ENCODE measurements at places on chromosomes 1 and 21.

GRCh38 chr1:22296701-22297591 is 154.0 kb upstream of the WNT4 start:
- peaks cover 9% of the 10 kb centered on the region for H3K4me1 ChIP-seq
- H3K36me3 ChIP-seq = no peaks in the 10 kb centered on the region
- H3K4me3 ChIP-seq = no peak overlapping the region
- DNase-seq = no peak
- peaks cover 43% of the 10 kb centered on the region for H3K27me3 ChIP-seq

DNA sequence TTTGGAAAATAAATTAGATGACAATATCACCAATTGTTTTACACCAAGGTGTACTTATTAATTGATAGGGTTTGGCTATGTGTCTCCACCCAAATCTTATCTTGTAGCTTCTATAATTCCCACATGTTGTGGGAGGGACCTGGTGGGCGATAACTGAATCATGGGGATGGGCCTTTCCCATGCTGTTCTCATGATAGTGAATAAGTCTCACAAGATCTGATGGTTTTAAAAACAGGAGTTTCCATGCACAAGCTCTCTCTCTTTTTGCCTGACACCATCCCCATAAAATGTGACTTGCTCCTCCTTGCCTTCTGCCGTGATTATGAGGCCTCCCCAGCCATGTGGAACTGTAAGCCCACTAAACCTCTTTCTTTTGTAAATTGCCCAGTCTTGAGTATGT is 131.0 kb upstream of the LMO4 start:
- H3K4me1 ChIP-seq = no peaks in the 10 kb centered on the region
- H3K27ac ChIP-seq = no peak overlapping the region
- H3K36me3 ChIP-seq = no peaks in the 10 kb centered on the region
- DNase-seq = no peak

GRCh38 chr1:25586181-25586588 is 30.4 kb upstream of the MAN1C1 start:
- no peak for DNase-seq
- no peak overlapping the region for H3K27ac ChIP-seq

DNA sequence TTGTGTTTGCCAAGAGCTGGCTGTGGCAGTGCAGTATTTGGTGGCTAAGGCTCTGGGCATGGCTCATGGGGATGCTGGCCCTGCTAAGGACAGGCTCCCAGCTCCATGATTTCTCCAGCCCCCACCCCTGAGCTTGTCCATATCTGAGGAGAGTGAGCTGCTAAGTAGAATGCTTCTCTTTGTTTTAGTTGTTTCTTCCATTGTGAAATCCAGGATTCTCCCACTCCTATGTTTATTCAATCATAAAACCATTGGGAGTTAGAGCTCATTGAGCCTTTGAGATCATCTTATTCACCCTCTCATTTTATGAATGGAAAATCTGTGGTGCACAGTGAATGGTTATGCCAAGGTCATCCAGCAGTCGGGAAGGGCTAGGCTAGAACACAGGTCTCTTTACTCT is 188.8 kb downstream of the TNR start:
- H3K27ac ChIP-seq = no peak overlapping the region
- H3K27me3 ChIP-seq = no peaks in the 10 kb centered on the region
- no peaks in the 10 kb centered on the region for H3K4me1 ChIP-seq
- no peak overlapping the region for H3K4me3 ChIP-seq

- DNase-seq = no peak
- H3K4me3 ChIP-seq = no peak overlapping the region
- no peaks in the 10 kb centered on the region for H3K4me1 ChIP-seq
- no peak overlapping the region for H3K27ac ChIP-seq
- H3K27me3 ChIP-seq = no peaks in the 10 kb centered on the region
Observed at GRCh38 chr1:99858286-99858685, 8.1 kb downstream of the AGL start.

GRCh38 chr1:216055004-216055403 is 368.2 kb downstream of the USH2A start:
- no peaks in the 10 kb centered on the region for H3K36me3 ChIP-seq

DNA sequence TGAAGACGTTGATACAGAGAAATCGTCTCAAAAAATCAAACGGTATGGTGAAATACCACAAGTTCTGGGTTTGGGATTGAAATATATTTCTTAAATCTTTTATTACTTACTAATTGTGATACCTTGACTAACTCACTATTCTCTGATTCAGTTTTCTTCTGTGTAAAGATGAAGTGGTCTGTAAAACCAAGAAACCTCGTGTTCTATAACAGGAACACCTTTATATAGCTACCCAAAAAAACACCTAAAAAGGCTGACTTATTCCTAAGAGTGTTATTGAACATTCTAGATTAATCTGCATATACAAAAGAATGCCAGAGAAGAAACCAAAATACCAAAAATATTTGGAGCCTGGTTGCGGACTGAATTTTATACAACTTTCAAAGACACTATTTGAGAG is 721 bp downstream of the LRRIQ3 start:
- peak overlapping the region; percentile 76 for H3K27ac ChIP-seq
- no peaks in the 10 kb centered on the region for H3K36me3 ChIP-seq
- no peak for DNase-seq
- no peaks in the 10 kb centered on the region for H3K27me3 ChIP-seq
- peaks cover 10% of the 10 kb centered on the region for H3K4me1 ChIP-seq

- H3K4me3 ChIP-seq = no peak overlapping the region
- no peaks in the 10 kb centered on the region for H3K27me3 ChIP-seq
- no peak overlapping the region for H3K27ac ChIP-seq
Observed at GRCh38 chr1:30730346-30731108, 7.1 kb upstream of the MATN1 start.

DNA sequence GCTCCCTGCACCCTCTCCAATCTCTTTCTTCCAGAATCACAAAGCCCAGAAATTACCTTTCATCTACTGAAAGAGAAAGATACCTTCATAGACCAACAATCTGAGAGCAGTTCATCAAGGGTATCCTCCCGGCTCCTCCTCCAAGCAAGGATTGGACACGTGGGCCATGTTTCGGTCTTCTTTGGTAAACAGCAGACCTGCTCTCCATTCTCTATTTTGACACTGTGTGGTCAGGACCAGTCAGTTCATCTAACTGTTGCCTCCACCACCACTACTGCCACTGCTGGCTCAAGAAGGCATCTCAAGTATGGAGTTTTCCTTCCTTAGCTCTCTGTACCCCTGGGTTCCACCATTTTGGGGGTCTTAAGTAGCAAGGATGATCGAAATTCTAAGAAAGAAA is 8.0 kb upstream of the LELP1 start:
- H3K27ac ChIP-seq = no peak overlapping the region
- no peaks in the 10 kb centered on the region for H3K4me1 ChIP-seq

DNA sequence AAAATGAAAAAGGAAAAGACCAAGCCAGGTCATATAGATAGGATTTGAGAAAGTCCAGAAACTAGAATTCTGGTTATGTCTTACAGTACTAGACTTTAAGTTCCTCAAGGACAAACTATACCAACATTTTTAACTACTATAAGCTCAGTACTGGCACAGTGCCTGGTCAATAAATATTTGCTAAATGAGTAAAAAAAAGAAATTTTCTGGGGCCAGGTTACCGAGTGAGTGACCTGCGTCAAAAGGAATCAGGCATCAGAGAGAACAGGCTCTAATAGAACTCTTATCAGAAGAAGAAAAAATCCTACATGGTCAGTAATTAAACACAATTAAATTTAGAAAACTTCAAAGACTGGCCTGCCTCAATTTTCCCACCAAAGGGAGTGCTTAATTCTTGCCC is 23.8 kb upstream of the YRDC start:
- H3K4me1 ChIP-seq = no peaks in the 10 kb centered on the region
- peaks cover 14% of the 10 kb centered on the region for H3K36me3 ChIP-seq
- no peaks in the 10 kb centered on the region for H3K27me3 ChIP-seq
- DNase-seq = no peak
- H3K27ac ChIP-seq = no peak overlapping the region

DNA sequence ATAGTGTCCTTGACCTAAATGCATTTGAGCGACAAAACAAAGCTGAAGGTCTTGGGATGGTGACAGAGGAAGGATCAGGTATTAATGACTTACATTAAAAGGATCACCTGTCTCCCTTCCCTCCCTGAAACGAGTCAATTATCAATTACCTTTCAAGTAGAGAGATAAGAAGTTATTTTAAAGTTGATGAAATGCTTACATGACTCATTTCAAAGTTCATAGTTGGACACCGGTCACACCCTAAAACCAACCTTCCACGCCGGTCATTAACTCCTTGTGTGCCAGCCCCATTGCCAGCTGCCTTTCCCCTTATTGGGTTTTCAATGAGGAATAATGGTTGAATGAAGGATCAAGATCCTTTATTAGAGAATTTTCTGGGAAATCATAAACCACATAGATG is 129.8 kb downstream of the ZP4 start:
- no peaks in the 10 kb centered on the region for H3K27me3 ChIP-seq
- no peaks in the 10 kb centered on the region for H3K4me1 ChIP-seq
- H3K27ac ChIP-seq = no peak overlapping the region

- peaks cover 9% of the 10 kb centered on the region for H3K4me1 ChIP-seq
- peaks cover 2% of the 10 kb centered on the region for H3K36me3 ChIP-seq
- H3K27me3 ChIP-seq = no peaks in the 10 kb centered on the region
- peak; percentile 64 for DNase-seq
Observed at GRCh38 chr1:88946861-88947260, 45.6 kb downstream of the KYAT3 start.

- H3K36me3 ChIP-seq = no peaks in the 10 kb centered on the region
- H3K27ac ChIP-seq = no peak overlapping the region
- DNase-seq = no peak
- H3K4me1 ChIP-seq = no peaks in the 10 kb centered on the region
Observed at GRCh38 chr1:221344693-221345092, 397.2 kb downstream of the DUSP10 start.

- no peak overlapping the region for H3K27ac ChIP-seq
- H3K4me1 ChIP-seq = peaks cover 32% of the 10 kb centered on the region
- H3K36me3 ChIP-seq = no peaks in the 10 kb centered on the region
- H3K4me3 ChIP-seq = no peak overlapping the region
- no peaks in the 10 kb centered on the region for H3K27me3 ChIP-seq
- DNase-seq = no peak
Observed at GRCh38 chr1:56414728-56415224, 164.6 kb downstream of the PLPP3 start.

GRCh38 chr1:34276606-34277005 is 99.9 kb downstream of the C1orf94 start:
- H3K4me3 ChIP-seq = no peak overlapping the region
- no peak overlapping the region for H3K27ac ChIP-seq

- H3K4me3 ChIP-seq = no peak overlapping the region
- H3K4me1 ChIP-seq = no peaks in the 10 kb centered on the region
- no peak overlapping the region for H3K27ac ChIP-seq
Observed at GRCh38 chr1:117976381-117976780, 46.8 kb downstream of the WDR3 start.

GRCh38 chr1:202700061-202700460 is 10.2 kb downstream of the SYT2 start:
- H3K4me3 ChIP-seq = no peak overlapping the region
- no peaks in the 10 kb centered on the region for H3K36me3 ChIP-seq
- no peaks in the 10 kb centered on the region for H3K4me1 ChIP-seq
- DNase-seq = no peak
- H3K27me3 ChIP-seq = peaks cover 11% of the 10 kb centered on the region

- peaks cover 55% of the 10 kb centered on the region for H3K4me1 ChIP-seq
- H3K4me3 ChIP-seq = peak overlapping the region; percentile 94
- H3K27ac ChIP-seq = peak overlapping the region; percentile 87
Observed at GRCh38 chr1:234602334-234603220, 7.4 kb downstream of the IRF2BP2 start.

GRCh38 chr1:171313319-171313834 is 606 bp upstream of the FMO4 start:
- H3K27me3 ChIP-seq = no peaks in the 10 kb centered on the region
- H3K4me1 ChIP-seq = peaks cover 4% of the 10 kb centered on the region
- no peak overlapping the region for H3K27ac ChIP-seq

DNA sequence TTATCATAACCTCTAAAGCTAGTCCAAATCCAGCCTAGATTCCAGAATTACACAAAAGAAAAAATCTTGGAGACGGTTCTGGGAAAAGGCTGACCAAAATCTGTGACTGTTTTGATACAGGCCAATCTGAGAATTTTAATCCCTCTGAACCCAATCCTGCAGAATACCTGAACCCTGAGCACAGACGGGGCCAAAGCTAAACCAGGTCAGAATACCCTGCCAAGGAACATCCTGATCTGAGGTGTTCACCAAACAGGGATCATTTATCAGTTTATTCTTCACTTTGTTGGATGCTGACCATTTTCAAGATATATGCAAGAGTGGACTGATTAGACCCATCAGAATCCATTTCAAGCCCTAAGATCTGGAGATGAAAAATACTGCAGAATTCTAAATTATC is 3.6 kb downstream of the RC3H1 start:
- no peak for DNase-seq
- no peak overlapping the region for H3K27ac ChIP-seq
- no peaks in the 10 kb centered on the region for H3K36me3 ChIP-seq
- H3K27me3 ChIP-seq = no peaks in the 10 kb centered on the region
- no peak overlapping the region for H3K4me3 ChIP-seq

DNA sequence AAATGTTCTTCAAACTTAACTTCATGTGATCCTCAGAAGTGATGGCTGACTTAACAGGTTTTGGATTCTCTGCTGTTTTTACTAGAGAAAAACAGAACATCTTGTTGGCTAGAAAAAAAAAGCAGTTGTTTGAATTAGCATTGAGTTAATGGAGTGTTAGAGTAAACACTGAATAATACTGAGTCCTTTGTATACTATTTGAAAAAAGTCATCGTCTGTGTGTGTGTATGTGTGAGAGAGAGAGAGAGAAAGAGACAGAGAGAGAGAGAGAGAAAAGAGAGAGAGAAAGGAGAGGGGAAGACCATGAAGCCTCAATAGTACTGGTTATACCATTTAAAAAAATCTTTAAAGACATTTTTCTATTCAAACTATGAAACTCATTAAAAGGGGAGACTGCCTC is 10.4 kb downstream of the ZNF697 start:
- H3K27me3 ChIP-seq = no peaks in the 10 kb centered on the region
- no peak for DNase-seq
- H3K4me3 ChIP-seq = no peak overlapping the region
- peaks cover 53% of the 10 kb centered on the region for H3K4me1 ChIP-seq

DNA sequence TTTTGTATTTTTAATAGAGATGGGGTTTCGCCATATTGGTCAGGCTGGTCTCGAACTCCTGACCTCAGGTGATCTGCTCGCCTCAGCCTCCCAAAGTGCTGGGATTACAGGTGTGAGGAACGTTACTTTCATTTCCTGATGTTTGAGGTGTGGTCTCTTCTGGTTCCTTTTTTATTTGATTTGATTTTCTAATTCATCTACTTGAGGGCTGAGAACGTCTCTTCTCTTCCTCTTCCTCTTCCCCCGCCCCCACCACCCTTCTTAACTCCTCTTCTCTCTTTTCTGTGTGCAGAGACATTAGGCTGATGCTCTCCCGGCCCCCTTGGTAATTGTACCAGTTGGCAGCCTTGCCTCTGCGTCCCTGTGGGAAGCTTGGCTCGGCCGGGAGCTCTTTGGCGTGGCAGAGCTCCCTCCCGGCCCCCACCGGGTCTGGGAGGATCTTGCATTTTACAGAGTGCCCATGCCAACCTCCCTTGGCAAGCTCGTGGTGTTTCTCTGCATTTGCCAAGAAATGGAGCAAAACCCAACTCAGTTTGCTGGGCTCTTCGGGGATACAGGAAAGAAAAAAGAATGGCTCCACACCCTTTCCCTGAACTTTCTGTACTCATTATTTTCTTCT is 19.9 kb downstream of the CRYAA start:
- no peaks in the 10 kb centered on the region for H3K4me1 ChIP-seq
- no peak overlapping the region for H3K4me3 ChIP-seq
- no peaks in the 10 kb centered on the region for H3K36me3 ChIP-seq
- no peak overlapping the region for H3K27ac ChIP-seq
- no peak for DNase-seq
- H3K27me3 ChIP-seq = peaks cover 6% of the 10 kb centered on the region
